ENCODE measurements at places on chromosomes 4 and X.

GRCh38 chrX:155028877-155029291 lies 2.2 kb downstream of the FUNDC2 start:
- no peak for DNase-seq

- no peak for DNase-seq
Observed at GRCh38 chr4:36914106-36914505, 330.4 kb upstream of the NWD2 start.

GRCh38 chr4:17427991-17428390 lies 83.9 kb downstream of the QDPR start:
- DNase-seq: no peak

DNA sequence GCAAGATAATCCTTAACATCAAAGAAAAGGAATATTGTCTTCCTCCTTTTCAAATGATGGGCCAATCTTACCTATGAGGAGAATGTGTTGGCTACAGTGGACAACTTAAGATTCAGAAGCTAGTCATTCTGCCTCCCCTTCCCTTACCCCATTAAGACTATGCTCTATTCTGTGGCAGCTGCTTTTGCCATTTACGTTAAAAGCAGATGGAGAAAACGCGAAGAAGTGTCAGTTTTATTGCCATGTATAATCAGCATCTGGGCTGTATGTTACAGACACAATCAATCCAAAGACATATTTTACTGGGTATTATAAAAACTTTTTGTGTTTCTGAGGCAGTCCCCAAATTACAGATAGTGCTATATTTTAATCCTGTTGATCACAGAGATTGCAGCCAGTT lies 196.1 kb upstream of the PACRGL start:
- no peak for DNase-seq

- no peak for DNase-seq
Observed at GRCh38 chr4:89755220-89755619, 81.7 kb downstream of the SNCA start.

- DNase-seq: no peak
Observed at GRCh38 chr4:19756661-19757060, 495.0 kb upstream of the SLIT2 start.

DNA sequence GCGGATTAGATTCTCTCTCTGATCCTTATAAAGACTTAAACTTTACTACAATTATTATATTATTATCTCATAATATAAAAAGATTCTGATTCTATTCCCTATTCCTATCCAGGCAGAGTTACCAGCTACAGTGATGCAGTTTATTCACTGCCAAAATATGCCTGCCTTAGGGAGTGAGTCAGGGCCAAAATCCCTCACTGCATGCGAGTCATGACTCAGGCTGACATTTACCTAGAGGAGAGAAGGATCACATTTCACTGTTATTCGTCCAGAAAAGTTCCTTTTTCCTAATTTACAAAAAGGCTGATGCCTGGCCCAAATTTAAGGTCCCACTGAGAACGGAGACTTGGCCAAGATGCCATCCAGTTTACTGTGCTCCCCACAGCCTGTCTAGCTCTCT lies 168.5 kb upstream of the LDB2 start:
- DNase-seq: no peak

DNA sequence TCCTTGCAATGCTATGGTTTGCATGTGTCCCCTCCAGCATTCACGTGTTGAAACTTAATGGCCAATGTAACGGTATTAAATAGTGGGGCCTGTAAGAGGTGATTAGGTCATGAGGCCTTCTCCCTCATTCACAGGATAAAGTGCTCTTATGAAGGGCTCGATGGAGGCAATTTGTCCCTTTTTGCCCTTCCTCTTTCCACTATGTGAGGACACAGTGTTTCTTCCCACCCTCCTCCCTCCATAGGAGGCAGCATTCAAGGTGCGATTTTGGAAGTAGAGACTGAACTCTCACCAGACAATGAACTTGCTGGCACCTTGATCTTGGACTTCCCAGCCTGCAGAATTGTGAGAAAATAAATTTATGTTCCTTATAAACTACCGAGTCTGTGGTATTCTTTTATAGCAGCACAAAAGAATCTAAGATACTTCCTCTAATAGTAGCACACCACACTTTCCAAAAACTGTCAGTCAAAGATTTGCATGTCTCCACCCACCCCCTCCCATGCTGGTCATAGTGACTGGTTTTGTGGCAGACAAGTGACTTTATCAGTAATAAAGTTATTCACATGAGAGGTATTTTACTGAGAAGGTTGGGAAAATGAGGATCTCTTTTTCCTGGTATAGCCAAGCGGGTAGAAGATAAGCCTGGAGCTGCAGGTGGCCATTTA lies 113.5 kb upstream of the TTC29 start:
- DNase-seq: no peak

- DNase-seq: no peak
Observed at GRCh38 chr4:26150948-26151347, 169.9 kb upstream of the RBPJ start.

DNA sequence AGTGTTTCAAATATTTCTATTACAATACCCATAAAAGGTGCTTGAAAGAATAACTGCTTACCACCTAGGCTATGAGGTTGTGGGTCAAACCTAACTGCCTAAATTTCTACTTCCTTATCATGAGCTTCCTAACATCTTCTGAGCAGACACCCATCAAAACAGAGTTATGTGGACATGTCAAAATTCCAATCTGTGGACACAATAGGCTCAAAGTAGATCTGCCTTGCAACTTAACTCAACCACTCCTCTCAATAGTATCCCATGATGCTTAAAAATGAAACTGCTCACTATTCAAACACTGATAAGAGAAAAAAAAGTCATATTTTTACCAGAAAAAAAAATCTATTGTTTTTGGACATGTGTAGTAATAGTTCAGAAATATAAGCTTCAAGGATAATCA lies 462.7 kb downstream of the INPP4B start:
- no peak for DNase-seq

DNA sequence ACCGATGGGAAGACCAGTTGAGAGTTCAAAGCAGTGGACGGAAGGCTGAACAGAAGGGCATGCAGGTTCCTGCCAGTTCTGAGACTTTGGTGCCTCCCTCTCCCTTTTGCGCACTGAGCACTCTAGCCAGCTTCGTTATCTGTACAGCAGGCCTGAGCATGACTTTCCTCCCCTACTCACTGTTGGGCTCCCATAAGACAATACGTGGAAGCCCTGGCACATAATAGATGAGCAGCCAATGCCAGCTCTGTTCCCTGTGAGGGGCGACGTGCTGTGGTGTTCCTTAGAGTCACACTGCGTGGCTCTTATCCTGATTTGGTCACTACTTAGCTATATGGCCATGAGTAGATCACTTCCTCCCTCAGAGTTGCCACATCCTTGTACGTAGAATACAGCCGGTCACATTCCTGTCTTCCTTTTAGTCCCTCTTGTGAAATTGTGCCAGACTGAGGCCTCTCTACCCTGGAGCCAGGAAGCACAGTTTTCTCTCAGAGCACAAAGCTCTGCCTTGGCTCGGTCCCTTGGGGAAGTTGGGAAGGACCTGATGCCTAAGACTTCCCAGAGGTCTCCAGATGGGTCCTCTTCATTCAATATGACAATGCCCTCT lies 160.4 kb upstream of the MAMLD1 start:
- no peak for DNase-seq

DNA sequence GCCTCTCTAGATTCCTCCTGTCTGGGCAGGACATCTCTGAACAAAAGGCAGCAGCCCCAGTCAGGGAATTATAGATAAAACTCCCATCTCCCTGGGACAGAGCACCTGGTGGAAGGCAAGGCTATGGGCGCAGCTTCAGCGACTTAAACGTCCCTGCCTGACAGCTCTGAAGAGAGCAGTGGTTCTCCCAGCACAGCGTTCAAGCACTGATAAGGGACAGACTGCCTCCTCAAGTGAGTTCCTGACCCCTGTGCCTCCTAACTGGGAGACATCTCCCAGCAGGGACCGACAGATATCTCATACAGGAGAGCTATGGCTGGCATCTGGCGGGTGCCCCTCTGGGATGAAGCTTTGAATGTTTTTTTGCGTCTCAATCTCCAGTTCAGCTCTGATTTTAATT lies 262.2 kb downstream of the PARM1 start:
- no peak for DNase-seq

DNA sequence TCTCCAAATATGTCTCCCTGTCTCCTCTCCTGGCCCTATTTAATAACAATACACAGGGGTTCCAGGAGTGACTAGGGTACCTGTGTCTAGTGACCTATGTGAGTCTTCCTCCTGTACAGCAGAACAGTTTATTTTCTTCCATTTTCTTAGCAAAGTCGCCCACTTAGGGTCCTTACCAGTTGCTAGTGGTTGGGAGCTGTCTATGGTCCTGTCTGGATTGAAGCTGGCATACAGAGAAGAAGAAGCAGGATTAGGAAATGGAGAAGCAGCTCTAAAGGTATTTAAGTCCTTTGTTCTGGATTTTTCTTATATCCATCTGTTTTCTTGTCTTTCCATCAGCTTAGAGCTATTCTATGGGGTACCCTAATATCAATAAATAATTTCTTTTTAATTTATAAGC lies 587.1 kb upstream of the CPEB2 start:
- DNase-seq: no peak

GRCh38 chrX:134694333-134695322 lies 36.4 kb upstream of the PLAC1 start:
- no peak for DNase-seq

DNA sequence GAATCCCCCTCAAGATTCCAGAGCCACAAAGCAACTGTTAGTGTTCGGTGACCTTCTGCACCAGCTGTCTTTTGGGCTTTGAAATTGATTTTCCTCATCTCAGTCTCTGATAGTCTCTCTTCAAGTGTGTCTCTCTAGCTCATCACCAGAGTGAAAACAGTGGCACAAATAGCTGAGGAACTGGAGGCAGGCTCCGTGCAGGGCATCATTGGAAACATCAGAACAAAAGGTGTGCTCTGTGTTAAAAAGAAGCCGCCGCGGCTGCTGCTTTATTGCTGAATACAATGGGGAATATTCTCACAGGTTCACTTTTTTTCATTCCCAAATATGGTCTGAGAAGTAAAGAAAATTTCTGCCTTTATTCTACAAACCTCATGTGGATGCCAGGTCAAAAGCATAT lies 297.5 kb downstream of the DCTD start:
- DNase-seq: no peak

GRCh38 chr4:116926631-116927295 lies 158.6 kb downstream of the TRAM1L1 start:
- no peak for DNase-seq
